ENCODE measurements at places on chromosomes 1 and 21.
A peak's percentile ranks its signal among the peaks of the same experiment; 100 is the strongest.

- no peak for DNase-seq
Observed at GRCh38 chr1:90143591-90143990, 148.7 kb downstream of the ZNF326 start.

DNA sequence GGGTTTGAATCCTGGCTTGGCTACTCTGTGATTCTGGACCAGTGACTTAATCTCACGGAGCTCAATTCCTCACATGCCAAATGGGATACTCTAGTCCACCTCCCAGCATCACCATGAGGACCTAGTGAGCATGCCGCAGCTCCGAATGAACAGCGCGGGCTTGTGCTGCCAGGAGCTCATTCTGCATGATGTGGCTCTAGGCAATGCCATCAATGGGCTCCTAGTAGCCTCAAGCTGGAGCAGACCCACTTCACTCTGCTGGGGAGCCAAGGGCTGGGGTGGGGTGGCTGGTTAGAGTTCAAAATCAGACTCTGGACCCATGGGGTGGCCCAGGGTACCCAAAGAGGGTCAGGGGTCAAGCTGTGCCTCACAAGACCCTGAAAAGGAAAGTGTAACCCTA is 41.5 kb downstream of the CDK18 start:
- DNase-seq, result no peak

GRCh38 chr21:15894596-15894995 is 164.8 kb downstream of the USP25 start:
- no peak for DNase-seq

- no peak for DNase-seq
Observed at GRCh38 chr1:162856260-162856659, 4.7 kb downstream of the CCDC190 start.

DNA sequence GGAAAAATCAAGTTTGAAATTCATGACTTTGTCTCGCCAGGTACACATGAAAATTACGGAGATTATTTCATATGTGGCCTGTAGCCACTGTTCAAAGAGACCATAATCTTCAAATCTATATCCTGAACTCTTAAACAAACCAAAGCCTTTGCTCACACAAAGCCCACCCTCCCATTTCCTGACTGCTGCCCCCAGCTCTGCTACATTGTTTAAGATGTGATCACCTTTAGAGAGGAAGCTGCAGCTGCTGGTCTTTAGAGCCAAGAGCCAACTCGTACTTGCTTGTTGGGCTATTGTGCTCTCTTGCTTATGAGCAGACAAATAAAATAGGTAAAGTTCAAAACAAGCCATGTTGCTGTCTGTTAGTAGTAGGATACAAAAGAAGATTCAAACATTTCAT is 71.9 kb downstream of the DTL start:
- no peak for DNase-seq

DNA sequence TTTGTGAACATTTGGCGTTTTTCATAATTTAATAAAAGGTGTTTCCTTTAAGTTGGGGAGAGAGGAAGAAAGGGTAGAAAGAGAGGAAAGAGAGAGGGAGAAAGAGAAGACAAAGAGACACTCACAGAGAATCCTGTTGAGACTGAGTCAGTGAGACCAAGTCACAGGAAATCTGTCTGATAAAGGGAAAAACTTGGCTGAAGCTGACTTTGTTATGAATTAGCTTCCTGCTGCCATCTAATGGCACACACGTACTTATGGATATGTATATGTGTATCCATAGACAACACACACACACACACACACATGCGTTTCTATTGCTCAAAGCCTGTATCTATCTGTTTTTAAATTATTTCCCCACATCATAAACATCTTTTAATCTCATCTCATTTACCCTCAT is 42.5 kb upstream of the DISC1 start:
- no peak for DNase-seq

DNA sequence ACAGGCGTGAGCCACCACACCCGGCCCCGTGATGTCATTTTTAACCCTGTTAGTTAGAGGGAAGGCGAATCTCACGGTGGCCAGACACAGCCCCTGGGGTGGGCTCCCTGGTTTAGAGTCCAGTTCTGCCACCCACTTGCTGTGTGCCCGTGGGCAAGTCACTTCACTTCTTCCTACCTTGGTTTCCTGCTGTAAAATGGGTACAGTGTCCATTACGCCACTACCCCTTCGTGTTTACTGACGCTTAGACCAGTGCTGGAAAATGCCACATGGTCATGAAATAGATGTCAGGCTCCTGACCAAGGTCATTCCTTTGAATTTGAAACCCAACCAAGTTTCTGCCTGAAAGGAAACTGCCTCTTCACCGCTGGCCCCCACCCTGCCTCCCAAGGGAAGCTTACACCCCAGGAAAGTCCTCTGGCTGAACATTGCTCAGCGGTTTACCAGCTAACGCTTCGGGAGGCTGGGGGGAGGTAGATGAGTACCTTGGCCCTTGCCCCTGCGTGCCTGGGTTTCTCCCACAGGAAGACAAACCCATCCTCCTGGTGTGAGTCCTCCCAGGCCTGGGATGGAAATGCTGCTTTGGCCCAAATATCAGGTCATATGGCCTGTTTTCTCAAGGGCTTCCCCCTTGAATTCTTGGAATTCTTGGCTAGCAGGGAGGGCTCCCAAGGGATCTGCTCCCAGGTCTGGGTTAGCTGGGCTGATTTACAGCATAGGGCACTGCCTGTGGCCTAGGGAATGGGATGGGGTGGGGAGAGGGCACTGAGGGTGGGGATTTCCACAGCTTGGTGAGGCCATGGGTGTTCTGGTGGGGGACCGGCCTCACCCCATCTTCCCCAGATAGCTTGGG is 7.6 kb upstream of the AADACL4 start:
- DNase-seq, result peak; percentile 63

- DNase-seq, result no peak
Observed at GRCh38 chr1:55490547-55490946, 275.4 kb upstream of the USP24 start.

GRCh38 chr1:109263234-109263596 is 13.9 kb downstream of the CELSR2 start:
- DNase-seq, result peak; percentile 65

DNA sequence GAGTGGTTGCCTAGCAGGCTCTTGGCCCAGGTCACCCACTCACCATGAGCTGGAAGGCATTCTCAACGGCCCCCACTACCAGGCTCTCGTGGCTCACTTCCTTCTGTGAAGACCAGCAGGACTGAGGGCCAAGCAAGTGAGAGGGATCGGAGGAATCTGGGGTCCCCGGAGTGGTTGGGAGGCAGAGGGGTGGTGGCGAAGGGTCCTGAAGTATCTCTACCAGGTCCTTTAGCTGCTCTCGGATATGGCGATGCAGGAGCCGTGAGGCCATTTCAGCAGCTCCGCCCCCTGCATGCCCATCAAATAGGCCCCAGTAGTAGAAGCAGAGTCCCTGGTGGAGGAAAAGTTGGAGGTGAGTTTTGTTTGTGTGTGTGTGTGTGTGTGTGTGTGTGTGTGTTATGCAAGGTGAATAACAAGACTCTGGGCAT is 2.4 kb downstream of the PPM1J start:
- peak; percentile 48 for DNase-seq

DNA sequence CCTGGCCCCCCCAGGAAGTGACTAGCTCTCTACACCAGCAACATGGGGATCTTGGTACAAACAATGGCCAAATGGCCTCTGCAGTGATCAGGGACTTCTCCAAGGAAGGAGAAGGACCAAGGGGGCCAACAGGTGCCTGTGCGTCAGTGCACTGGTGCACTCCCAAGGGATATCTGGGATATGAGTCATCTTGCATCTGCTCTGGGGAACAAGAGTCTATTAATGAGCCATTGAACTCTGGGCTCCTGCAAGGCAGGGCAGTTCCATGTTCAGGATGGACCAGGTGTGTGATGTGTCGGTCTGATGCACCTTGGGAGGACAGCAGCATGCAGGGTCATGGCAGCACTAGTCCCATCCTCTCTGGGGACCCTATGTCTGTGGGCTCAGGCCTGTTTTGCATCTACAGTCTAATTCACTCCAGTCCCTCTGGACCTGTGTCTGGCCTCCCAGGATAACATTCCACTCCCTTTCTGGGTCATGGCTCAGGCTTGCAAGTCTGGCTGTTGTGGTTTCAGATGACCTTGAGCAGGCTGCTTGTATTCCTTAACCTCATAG is 125.3 kb downstream of the TRABD2B start:
- DNase-seq, result no peak

GRCh38 chr1:201947697-201948008 is 1.3 kb upstream of the LMOD1 start:
- no peak for DNase-seq
